Astrocyte of the spinal cord (primary cell): ENCODE measurements at places on chromosomes 5 and 9.

GRCh38 chr5:90434116-90434714 is 24.7 kb upstream of the CETN3 start:
- peak; percentile 47 for DNase-seq

GRCh38 chr5:120400356-120400755 is 63.7 kb upstream of the PRR16 start:
- no peak for DNase-seq

- no peak for DNase-seq
These were observed 6.1 kb downstream of the NDFIP1 start for GRCh38 chr5:142114687-142115086.

DNA sequence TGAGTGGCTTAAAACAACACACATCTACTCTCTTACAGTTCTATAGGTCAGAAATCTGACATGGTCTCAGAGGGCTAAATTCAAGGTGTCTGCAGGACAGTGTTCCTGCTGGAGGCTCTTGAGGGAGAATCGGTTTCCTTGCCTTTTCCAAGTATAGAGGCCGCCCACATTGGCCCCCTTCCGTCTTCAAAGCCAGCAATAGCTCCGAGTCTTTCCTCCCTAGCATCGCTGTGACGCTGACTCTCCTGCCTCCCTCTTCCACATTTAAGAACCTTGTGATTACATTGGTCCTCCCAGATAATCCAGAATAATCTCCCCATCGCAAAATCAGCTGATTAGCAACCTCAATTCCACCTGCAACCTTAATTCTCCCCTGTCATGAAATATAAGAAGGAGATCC is 81.3 kb upstream of the IER5L start:
- DNase-seq, result no peak

- no peak for DNase-seq
These were observed 8.5 kb downstream of the BAAT start for GRCh38 chr9:101376111-101376848.

GRCh38 chr9:107422189-107423185 is 67.1 kb downstream of the KLF4 start:
- DNase-seq, result peak; percentile 55

DNA sequence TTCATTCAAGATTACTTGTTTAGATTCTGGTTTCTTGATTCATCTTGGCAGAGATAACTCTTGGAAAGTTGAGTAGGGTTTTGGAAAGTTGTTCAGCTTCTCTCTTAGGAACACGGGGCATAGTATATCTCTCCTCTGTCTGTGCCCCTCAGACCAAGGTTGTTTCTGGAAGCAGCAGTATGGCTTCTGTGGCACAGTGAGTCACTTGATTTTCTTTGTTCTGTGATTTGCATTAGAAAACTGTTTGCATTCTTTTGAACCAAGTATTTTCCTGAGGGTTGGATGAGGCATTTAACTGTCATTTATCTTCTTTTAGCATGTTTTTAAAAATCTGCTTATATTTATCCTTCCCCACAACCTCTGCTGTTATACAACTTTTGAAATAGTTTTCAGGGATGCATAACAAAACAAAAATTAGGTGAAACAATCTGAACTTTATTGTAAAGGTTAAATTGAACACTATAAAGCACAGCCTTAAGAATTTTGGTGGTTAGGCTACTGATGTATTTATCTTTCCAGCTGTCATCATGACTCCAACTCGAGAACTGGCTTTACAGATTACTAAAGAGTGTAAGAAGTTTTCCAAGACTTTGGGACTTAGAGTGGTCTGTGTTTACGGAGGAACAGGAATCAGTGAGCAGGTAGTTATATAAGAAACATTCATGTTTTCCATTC is 26.5 kb downstream of the DDX46 start:
- peak; percentile 71 for DNase-seq

GRCh38 chr5:37208883-37209797 is 40.0 kb downstream of the CPLANE1 start:
- peak; percentile 24 for DNase-seq

DNA sequence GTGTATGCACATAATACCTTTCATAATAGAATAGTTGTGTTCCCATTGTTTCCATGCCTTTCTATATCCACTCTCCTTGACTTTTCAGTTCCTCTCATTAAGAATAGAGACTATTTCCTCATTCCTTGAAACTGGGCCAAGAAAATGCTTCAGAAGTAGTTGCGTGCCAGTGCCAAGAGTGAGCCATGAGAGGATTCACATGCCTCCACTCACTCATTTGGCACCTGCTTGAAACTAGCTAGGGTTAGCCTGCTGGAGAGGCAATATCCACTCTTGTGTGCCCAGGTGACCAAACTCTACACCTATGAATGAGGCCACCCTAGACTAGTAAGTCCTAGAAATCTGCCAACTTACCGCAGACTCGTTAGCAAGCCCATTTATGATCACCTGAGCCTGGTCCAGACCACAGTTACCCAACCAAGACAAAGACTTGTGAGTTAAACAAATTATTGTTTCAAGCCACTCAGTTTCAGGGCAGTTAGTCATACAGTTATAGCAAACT is 276.3 kb downstream of the EPB41L4A start:
- peak; percentile 42 for DNase-seq

GRCh38 chr9:91156451-91157234 is 205.1 kb downstream of the AUH start:
- no peak for DNase-seq

- DNase-seq, result no peak
These were observed 1.5 kb downstream of the F2R start for GRCh38 chr5:76717222-76718083.

DNA sequence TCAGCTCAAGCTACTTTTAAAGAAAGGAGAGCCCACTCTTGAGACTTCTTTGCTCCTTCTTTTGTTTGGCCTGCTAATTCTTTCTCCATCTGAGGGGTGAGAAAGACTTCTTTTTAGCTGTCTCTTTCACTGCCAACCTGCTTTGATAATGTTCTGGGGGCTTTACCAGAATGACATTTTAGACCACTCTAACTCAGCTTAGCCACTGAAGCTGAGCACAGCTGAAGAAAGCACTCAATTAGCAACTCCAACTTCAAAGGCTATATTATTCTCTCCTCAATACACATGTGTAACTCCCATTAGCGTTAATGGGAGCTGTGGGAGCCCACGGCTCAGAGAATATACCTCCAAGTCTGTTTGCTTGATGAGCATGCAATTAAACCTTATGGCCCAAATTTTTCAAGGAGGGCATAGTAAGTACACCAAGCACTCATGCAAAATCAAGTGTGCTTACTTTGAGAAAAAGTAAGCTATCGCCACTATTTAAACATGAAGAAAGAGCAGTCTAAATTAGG is 815.4 kb upstream of the DMAC1 start:
- no peak for DNase-seq

DNA sequence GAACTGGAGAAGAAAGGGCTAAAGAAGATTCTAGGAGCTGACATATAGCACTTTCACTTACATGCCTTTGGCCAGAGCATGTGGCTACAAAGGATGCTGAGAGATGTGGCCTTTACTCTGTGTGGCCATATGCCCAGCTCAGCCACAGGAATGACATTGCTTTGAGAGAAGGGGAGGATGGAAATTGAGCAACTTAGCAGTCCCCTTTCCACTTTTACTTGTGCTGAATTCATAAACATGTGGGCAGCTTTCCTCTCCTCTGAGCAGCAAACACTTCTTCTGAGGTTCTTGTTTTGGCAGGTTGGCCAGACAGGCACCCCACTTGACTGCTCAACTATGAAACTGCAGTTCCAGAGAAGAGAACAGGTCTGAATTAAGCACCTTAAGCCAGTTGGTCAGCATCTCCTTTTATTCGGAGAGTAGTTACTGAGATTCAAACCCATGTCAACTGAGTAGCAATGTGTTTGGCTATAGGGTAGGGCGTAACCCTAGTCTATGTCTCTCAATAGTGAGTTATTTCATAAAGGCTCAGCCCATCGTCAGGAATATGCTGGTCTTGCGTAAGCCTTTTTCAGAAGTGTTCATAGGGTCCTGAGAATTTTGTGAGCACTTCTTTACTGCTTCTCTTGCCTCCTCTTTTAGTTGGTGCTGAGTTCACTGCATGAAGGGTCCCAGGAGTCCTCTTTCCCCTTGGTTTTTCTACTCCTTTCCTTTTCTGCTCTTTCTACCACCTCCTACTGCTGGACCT is 134.5 kb downstream of the PALM2AKAP2 start:
- peak; percentile 88 for DNase-seq

GRCh38 chr9:113885183-113886025 is 9.3 kb downstream of the ZNF618 start:
- no peak for DNase-seq

DNA sequence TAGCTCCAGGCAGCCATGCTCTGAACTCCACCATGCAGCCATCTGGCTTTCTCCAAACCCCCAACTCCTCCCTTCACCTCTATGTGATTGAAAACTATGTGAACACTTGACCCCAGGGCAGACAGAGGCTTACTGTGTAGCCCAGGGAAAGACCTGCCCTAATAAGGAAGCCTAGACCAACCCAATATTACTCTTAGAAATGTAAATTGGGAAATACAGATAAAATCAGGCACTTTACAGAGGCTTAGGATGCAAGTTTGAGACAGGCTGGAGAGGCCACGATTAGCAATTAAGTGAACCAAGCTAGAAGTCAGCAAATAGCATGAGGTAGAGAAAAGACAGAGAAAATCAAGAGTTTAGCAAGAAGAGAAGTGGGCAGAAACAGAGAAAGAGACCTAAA is 141.7 kb upstream of the ABCA1 start:
- DNase-seq, result no peak

GRCh38 chr5:111478266-111478665 is 34.1 kb downstream of the STARD4 start:
- peak; percentile 26 for DNase-seq

GRCh38 chr5:78065663-78066062 is 228.8 kb downstream of the AP3B1 start:
- DNase-seq, result no peak

GRCh38 chr5:33781286-33781685 is 110.5 kb downstream of the ADAMTS12 start:
- DNase-seq, result peak; percentile 81

DNA sequence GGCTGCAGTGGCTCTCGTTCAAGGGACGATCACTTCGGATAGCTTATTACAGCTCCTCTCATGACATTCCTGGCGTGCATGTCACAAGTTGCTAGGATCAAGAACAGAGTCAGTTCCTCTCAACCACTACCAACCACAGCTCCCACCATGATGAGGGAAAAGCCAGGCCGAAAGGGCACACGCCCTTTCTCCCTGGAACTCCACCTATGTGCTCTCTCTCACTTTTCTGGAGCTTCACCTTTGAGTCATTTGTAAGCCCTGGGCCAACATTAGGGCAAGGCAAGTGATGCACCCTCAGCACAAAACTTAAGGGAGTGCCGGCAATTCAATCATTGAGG is 1.6 kb downstream of the SPACA9 start:
- no peak for DNase-seq

DNA sequence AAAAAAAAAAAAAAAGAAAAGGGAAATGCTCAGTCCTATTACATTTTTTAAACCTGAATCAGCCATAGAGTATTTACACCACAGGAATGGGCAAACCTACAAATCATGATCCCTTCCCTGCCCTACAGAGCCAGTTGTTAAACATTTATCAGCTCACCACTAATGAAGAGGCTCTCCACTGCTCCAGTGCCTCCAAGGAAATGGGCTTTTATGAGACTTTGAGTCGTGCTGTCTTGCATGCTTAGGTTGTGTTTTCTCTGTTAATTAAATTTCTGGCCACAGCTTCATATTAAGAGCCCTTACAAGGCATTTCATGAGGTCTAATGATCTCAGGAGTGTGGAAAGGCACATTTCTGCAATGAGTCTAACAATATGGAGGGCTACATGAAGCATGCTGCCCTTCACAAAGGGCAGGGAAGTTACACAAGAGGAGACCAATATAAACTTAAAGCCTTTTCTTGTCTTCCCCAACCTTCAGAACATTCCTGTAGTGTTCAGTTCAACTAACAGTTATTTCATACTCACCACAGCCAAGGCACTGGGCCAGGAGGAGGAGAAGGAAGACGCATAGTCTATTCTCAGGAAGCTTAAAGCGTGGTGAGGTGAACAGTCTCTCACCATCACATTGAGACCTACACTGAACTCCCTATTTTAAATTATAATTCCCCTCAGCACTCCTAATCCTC is 140.1 kb upstream of the ABCA1 start:
- peak; percentile 70 for DNase-seq

- DNase-seq, result no peak
These were observed 35.6 kb downstream of the PLAC8L1 start for GRCh38 chr5:146069780-146070099.

DNA sequence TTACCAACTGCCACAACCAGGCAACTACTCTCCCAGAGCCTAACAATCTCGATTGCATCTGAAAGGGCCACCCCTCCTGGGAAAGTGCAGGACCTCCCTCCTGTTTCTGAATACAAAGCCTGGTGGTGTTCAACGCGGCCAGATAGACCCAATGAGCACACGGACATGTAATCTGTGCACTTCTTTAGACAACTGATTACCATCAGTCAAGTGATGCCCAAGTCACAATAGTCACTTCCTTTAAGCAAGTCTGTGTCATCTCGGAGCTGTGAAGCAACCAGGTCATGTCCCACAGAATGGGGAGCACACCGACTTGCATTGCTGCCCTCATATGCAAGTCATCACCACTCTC is 739 bp downstream of the C9orf72 start:
- peak; percentile 46 for DNase-seq

GRCh38 chr5:159341906-159342310 is 11.6 kb upstream of the IL12B start:
- DNase-seq, result peak; percentile 70

GRCh38 chr5:96683392-96683791 is 21.2 kb downstream of the CAST start:
- DNase-seq, result no peak

DNA sequence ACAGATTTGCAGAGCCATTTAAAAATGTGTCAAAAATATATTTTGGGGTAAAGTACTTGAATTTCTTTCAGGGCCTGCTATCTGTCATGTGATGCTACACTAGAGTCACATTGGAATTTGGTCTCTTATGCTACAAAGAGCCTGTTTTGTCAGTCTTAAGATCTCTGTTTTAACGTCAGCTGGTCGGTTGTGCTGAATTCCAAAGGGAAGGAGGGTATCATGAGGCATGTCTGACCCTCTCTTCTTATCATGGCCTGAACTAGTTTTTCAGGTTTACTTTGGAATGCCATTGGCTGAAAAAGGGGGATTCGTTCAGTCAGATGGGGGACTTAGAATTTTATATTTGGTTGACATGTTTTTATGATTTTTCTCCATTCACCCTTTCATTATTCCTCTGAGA is 290.6 kb downstream of the CD180 start:
- no peak for DNase-seq
